ENCODE measurements at places on chromosomes 7 and 10. TPM values are rescaled to one million over a fixed set of nuclear protein-coding genes. Genes with fewer than 3 reads are reported as not detected.

DNA sequence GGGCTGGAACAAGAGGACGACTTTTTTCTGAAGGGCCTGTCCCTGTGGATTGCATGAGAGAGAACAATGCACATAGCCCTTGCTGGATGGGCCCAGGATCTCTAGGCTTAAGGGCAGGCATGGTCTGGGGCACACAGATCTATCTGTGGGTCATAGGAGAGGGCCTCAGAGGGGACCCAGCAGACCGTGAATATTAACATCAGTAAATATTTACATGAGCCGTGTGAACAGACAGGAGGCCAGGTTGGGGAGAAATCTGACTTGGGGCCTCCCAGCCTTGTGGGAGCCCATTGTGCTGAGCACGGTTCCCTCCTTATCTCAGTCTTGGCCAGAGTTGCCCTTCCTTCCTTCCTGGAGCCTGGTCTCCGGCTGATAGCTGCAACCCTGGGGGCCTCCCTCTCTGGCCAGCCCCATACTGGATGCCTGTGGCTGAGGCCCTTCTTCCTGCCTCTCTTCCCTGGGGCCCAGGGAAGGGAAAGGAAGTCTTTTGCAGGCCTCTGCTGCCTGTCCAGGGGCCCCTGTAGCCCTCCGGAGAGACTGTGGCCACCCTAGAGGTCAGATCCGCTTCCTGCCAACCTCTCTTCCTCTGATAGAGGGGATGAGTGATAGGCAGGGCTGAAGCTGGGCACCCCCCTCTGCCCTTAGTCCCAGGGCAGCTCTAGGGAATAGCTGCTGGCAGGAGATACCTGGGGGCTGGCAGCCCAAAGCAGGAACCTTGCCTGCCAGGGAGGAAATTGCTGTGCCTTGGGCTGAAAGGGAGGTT is 44.5 kb upstream of the TRIM8 start:
- no peaks in the 10 kb centered on the region for H3K36me3 ChIP-seq
- no peaks in the 10 kb centered on the region for H3K27me3 ChIP-seq
- H3K4me1 ChIP-seq: no peaks in the 10 kb centered on the region
- no peak overlapping the region for H3K4me3 ChIP-seq
- H3K27ac ChIP-seq: no peak overlapping the region

DNA sequence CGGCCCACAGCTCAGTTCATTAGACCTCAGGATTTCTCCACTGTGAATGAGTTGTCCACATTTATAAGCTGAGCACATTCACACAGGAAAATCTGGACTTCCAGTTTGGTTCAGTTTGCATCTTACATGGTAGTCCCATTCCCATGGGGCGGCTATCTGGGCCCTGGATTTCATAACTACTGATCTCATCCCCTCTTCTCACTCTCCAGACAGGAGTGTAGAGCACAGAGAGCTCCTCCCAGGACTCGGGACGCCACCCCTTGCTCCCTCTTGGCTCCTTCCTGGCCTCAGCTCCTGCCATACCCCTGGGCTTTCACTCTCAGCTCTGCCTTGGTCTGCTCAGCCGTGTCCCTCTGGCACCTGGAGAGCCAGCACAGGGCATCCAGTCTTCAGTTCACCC is 117.6 kb upstream of the TCERG1L start:
- H3K27me3 ChIP-seq: no peaks in the 10 kb centered on the region
- no peaks in the 10 kb centered on the region for H3K4me1 ChIP-seq
- H3K4me3 ChIP-seq: no peak overlapping the region
- no peak for DNase-seq
- no peak overlapping the region for H3K27ac ChIP-seq
- H3K36me3 ChIP-seq: no peaks in the 10 kb centered on the region

OR6B1 gene
- total RNA-seq: not detected

SLC13A4 gene
- total RNA-seq: not detected

GPR22 gene
- not detected for total RNA-seq
